HS-5 (cell line): ENCODE measurements at places on chromosomes 7 and 10.

DNA sequence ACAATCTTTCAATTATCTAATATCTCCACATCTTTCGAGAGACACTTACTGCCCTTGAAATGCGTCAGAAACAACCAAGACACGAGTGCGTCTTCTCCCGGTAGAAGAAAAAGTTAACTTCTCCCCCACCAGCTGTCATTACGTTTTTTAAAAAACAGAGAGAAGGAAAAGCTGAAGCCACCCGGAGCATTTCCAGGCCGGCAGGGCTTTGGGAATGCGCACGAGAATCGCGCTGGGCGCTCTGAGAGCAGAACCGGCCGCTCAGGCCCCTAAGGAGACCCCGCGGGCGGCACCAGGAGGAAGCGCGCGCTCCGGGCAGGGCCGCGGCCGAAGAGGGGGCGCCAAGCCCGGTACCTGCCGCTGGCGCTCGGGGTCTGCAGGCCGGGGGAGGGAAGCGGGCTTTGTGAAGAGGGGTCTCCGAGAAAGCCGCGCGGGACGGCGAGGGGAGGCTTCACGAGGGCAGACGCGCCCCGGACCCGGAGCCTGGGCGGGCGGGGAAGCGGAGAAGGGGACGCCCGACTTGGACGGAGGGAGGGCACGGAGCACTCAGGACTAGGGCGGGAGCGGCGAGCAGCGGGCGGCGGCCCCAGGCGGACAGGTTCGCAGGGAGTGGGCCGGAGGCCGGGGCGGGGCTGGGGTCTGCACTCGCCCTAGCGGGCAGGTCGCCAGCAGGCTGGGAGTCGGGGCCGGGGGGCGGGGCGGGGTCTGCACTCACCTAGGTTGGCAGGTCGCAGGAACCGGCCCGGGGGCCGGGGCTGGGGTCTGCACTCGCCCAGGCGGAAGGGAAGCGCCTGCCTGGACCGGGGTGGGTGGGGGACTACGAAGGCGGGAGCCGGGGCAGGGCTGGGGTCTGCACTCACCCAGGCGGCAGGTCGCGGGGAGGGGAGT is 932 bp downstream of the ESYT2 start:
- no peak for DNase-seq

DNA sequence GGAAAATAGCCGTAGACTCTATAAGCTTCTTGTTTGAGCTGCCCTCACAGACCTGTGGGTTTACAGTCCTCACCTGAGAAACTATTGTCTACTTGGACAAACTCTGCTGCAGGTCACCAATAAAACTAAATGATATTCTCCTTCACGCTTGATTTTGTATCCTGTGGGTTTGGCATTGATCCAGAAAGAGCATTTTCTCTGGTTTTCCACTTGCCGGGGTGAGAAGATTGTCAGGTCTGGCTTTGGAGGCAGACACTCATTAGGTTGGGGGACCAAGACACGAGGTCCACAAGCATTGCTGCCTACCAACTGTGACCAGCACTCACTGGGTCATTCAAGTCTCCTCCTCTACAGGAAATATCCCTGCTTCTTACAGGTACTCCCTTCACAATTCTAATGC is 68.5 kb downstream of the CDC14C start:
- no peak for DNase-seq

DNA sequence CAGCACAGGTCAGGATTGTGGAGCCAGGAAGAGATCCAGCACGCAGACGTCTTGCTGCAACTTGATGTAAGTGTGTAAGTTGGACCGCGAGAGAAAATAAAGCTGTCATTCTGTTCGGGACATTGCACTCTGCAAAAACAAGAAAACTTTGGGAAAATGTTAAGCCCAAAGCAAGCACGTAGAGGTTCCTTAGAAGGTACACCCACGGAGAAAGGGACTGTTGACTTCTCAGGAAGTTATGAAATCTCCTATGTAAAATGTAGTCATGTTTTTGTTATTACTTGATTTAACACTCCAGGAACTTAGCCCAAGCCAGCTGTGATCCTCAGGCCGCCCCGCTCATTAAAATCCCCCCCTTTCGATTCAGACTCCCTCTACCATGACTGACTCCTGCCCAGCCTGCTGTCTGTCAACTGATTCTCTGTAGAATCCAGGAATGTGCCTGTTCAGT is 196.1 kb upstream of the TCF7L2 start:
- DNase-seq: no peak

- no peak for DNase-seq
These were observed 18.8 kb downstream of the KLF6 start for GRCh38 chr10:3766046-3766756.

DNA sequence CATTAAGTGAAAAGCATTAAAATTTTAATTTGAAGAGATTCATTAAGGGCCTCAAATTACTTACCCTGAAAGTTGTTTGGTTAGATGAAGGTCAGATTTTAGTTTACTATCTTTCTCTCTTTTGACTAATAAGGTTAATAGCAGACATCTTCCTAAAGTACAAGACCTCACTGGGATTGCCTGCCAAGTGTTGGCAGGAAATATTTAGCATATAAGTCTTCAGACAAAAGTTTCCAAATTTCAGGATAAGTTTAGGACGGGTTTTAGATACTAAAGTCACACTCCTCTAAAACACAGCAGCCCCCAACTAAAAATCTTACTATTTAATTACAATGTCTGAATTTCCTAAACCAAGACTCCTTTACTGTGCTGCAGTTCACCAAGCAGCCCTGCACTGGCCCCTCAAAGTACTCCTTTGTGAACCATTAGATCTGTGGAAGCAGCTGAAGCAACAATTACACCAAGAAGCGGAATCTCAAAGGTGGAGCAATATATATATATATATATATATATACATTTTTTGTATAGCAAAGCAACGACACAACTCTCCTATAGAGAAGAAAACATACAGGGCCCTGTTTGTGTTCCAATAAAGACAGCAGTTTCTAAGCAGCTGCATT is 91.2 kb upstream of the KCNIP2 start:
- DNase-seq: no peak

DNA sequence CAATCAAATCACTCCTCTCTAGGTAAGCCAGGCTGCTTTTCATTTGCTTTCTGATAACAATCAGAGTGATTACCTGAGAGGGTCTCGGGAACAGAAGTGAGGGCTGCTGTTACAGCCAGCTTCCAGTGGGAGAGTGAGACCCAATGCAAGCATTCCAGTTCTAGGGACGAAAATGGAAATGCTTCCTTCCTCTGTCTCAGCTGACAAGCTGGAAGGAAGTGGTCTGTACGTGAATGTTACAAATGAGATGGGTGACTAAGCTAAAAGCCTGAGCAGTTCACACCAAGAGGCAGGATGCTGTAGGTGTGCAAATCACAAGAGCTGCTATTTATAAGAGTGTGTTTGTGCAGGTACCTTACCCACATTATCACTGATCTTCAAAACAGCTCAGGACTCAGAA is 772.4 kb downstream of the GRID1 start:
- no peak for DNase-seq

DNA sequence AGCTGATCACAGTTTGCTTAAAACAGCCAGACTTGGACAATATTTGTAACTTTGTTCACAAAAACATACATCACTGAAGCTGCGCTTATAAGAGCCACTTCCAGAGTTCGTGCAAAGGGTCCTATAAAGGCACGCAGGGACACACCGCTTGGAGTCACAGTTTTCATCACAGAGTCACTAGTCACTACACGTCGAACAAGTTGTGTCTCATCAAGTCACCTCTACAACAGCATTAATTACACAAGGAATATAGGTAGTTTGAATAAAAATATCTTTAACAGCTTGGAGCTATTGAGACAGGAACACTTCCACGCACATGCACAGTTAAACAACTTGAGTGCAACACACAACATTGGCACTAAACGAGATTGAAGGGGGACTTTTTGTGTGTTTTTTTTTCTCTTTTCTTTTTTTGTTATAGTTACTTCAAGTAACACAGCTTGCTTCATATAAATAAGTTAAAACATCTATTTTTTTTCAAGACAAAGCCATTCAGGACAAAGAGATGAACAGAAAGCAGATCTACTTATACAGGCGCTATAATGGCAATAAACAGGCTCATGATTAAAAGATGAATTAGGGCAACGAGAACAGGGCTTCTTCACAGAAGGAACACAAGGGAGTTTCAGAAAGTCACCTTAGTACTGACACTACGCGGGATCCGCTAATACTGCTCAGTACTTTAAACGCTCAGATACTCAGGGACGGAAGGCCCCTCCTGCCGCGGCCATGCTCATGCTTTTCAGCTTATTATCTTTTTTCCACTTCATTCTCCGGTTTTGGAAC is 2.2 kb downstream of the HOXA5 start:
- DNase-seq: no peak

DNA sequence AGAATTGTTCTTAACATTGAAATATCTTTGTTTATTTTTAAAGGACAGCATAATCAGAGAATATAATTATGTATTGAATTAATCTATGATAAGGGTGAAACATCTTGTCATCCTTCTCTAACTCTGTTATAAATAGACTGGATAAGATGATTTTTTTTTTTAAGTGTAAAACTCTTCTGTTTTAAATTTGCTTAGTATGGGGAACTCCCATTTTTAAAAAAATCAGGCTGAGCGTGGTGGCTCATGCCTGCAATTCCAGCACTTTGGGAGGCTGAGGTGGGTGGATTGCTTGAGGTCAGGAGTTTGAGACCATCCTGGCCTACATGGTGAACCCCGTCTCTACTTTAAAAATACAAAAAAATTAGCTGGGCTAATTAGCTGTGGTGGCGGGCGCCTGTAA is 9.4 kb upstream of the HERC4 start:
- no peak for DNase-seq

- DNase-seq: no peak
These were observed 456 bp upstream of the ACHE start for GRCh38 chr7:100895956-100896731.

DNA sequence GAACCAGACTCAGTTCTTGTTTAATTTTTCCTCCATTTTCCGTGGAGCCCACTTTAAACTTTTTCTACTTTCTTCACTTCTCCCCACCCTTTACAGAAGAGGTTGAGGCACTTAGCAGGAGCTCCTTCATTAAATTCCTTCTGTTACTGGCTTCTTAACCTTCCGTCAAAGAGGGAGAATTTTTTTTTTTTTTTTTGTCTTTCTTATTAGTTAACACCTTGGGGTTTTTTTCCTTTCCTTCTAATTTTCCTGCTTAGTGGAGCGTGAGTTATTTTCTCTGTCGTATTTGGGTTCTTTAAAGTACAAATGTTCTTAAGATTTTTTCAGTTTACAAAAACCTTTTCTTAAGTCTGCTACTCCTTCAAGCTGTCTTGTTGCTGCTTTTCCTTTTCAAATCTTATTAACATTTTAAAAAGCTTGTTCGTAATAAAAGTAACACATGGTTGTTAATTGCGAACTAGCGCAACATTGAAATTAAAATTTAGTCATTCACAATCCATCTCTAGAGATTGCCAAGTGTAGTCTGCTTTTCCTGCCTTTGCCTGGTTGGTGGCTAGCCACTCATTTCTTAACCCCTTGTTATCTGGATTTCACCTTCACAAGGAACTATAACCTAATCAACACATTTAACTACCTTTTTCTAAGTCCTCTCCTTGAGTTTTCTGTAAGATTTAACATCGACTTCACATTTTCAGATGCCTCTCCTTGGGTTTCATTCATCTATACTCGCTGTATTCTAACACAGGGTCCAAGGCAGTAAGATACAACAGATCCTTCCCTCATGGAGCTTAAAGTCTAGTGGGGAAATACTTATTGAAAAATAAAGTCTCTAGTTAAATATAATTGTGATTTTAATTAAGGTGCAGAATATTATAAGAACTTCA is 2.0 kb downstream of the BMPR1A start:
- DNase-seq: no peak

- DNase-seq: no peak
These were observed 39.5 kb downstream of the CNPY1 start for GRCh38 chr7:155506854-155507337.

GRCh38 chr10:116001976-116002375 is 271.0 kb downstream of the GFRA1 start:
- DNase-seq: no peak

DNA sequence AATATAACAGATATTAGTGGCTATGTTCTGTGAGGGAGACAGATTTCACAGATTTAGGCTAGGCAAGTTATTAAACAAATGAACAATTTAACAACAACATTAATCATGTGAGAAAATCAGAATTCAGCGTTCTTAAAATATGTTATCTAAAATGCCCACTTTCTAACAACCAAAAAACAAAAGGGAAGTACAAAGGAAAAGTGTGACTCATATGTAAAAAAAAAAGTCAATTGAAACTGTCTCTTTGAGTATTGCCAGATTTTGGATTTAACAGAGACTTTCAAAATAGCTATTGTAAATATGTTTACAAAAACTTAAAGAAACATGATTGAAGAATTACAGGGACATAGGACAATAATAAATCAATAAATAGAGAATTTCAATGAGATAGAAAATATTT is 34.8 kb upstream of the ARHGAP22 start:
- no peak for DNase-seq

GRCh38 chr7:990933-991728 is 8.2 kb downstream of the CYP2W1 start:
- no peak for DNase-seq

- DNase-seq: no peak
These were observed 23.7 kb upstream of the CDH23 start for GRCh38 chr10:71372882-71373495.

GRCh38 chr7:37984750-37985390 is 64.4 kb downstream of the EPDR1 start:
- DNase-seq: no peak

DNA sequence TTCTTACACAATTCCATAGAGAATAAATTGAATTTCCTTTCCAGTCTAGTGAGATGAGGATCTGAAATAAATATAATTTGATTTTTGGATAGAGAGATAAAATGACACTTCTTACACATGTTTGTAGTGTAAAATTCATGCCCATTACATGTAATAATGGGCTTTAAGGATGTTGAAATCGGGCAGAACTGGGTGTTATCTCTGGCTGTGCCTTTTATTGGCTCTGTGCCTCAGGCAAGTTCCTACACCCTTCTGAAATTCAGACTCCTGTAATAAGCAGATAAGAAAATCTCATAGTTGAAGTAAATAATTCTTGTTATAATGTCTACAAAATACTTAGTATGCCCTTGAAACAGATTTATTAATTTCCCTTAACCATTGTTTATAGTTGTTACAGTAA is 125.6 kb downstream of the SEMA3A start:
- DNase-seq: no peak

DNA sequence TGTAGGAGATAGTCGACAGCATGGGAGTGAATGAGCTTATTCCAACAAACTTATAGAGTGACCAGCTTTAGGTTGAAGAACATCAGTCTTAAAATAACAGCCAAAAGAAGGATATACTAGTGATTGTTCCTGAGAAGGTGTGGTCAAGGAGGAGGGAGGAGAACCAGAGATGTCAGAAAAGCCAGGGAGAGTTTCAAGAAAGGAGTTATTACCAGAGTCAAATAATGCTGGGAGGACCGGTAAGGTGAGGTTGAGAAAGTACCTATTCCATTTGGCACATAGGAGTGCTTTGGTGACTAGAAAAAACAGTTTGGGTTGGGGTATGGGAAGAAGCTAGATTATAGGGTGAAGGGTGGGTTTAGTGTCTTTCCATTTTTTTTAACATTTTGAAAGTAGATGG is 5.8 kb downstream of the PTPN12 start:
- no peak for DNase-seq

- peak; percentile 61 for DNase-seq
These were observed 39.6 kb downstream of the COL26A1 start for GRCh38 chr7:101402081-101402779.
